ENCODE measurements at places on chromosomes 1 and 21.

GRCh38 chr21:36792505-36792967 lies 93.6 kb downstream of the SIM2 start:
- no peak for DNase-seq

DNA sequence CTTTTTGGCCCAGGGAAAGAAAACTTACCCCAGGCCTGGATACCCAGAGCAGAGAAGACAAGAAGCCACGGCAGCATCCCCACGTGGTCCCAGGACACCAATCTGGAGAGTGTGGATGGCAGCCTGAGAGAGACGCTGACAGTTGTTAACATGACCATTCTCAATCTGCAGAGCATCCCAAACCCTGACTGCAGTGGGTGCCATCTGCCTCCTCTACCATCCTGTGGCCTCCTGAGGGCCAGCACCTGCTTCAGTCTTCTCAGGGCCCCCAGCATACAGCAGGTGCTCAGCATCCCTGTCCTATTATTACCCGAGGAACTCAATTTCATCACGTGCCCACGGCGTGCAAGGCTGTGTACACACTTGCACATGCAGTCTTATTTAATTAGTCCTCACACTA lies 785 bp downstream of the PGLYRP4 start:
- DNase-seq = no peak

DNA sequence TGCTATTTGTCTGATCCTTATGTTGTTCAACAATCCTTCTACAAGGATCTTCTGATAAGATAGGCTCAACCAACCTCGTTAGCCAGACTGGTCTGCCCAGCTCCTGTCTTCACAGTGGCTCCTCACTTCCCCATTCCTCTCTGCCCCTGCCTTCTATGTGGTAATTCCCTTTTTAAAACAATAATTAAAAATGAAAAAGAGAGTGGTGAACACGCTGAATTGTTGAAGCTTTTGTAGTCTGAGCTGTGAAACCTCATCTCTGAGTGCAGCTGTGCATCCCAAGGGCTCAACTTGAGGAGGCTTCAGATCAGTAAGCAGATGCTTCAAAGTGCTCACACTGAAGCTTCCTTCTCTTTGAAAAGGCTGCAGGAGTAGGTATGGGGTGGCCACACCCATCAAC lies 70.7 kb upstream of the JUN start:
- DNase-seq = no peak

- no peak for DNase-seq
Measured at GRCh38 chr21:42112857-42113256, 41.7 kb downstream of the UMODL1 start.

- no peak for DNase-seq
Measured at GRCh38 chr1:218347723-218348627, 2.8 kb downstream of the TGFB2 start.

- peak; percentile 58 for DNase-seq
Measured at GRCh38 chr1:182615468-182616129, 11.4 kb upstream of the RGS16 start.

DNA sequence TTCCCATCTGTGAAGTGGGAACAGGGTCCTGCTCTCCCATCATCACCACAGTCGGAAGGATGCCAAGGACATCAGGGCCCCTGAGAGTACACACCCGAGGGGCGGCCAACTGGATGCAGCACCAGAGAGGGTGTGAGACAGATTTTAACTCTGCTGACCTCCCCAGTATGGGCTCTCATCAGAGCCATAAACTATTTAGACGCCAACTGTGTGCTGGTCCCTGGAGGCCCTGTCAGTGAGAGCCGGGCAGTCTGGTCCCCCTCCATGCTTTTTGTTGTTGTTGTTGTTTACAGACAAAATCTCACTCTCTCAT lies 1.7 kb downstream of the FGR start:
- DNase-seq = no peak

GRCh38 chr21:31873696-31874599 lies 1.1 kb downstream of the HUNK start:
- DNase-seq = peak; percentile 57

DNA sequence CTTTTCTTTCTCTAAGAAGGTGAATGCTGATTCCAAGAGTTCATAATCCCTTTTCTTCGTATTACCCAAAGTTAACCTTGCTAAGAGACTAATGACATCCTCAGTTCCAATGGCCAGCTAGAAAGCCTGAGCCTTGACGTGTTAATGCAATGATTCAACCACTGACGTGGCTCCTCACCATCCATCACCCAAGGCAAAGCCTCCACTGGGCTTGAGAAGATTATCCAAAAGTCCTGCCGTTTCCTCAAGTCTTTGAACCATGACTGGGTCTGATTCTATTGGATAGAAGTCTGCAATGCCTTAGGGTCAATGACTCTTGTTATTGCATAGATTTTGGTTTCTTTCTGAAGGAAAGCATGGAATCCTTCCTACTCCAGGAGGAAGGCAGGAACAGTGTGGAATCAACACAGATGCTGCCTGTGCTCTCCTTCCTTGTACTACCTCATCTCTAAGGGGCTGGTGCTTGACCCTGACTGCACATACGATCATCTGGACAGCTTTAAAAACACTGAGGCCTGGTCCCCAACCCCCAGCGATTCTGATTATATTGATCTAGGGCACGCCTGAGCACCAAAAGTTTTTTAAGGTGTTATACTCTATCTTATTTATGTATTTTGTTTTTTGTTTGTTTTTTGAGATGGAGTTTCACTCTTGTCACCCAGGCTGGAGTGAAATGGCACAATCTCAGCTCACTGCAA lies 69.3 kb upstream of the ANGPTL1 start:
- DNase-seq = no peak

GRCh38 chr1:227558732-227559262 lies 4.6 kb upstream of the ZNF678 start:
- no peak for DNase-seq

- no peak for DNase-seq
Measured at GRCh38 chr1:61133335-61134019, 51.1 kb downstream of the NFIA start.

GRCh38 chr1:30329263-30329753 lies 394.1 kb downstream of the MATN1 start:
- DNase-seq = no peak

DNA sequence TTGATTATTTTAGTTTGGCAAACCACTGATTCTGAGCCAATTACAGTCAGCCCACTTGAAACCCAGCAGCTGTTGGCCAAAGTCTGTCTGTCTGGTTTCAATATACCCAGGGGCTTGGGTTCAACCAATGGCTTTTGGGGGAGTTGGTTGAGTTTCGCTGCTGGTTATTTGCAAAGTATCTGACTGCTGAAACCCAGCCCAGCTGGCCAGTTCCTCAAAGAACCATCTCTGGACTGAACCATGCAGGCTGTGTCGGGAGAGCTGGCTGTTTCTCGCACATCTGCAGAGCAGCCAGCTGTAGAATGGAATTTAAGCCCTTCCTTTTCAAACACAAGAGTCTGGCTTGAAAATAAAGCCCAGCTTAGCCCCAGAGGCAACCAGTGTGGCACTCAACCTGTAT lies 66.0 kb upstream of the PAX7 start:
- DNase-seq = no peak

- DNase-seq = peak; percentile 59
Measured at GRCh38 chr1:119885903-119886783, 10.2 kb downstream of the ADAM30 start.

- DNase-seq = no peak
Measured at GRCh38 chr1:100626397-100626796, 88.5 kb downstream of the GPR88 start.

DNA sequence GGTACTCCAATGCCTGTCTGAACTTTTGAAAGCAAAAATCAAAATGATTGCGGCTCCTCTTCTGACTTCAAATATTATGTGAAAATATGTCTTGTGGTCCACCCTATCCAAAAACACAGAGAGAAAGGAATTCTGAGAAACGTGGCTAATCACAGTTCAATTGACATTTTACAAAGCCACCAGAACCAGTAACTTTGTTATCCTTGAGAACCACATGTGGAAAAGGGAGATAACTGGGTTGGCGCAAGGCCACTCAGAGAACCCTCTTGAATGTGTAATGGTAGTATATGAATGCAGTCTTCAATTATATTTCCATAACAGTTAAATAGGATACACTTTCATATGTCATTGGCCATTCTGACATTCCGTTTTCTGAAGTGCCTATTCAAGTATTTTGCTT lies 1030.0 kb upstream of the TMPRSS15 start:
- no peak for DNase-seq

- DNase-seq = no peak
Measured at GRCh38 chr1:62325681-62326080, 6.4 kb upstream of the KANK4 start.

DNA sequence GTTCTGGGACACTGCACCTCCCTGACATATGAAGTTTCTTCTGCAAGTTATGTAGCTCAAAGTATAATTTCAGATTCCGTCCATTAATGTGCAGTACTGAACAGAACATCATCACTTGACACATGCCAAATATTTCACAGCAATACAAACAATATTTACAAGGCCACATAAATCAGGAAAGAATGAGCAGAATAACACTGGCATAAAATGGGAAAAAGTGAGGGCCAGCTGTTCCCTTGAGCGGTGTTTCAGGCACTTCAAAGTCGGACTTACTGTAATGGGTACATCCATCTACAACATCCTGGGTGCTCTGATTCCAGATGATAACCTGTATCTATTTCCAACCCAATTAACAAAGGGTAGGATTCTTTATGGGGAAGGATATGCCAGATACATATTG lies 217.4 kb downstream of the APP start:
- DNase-seq = no peak

DNA sequence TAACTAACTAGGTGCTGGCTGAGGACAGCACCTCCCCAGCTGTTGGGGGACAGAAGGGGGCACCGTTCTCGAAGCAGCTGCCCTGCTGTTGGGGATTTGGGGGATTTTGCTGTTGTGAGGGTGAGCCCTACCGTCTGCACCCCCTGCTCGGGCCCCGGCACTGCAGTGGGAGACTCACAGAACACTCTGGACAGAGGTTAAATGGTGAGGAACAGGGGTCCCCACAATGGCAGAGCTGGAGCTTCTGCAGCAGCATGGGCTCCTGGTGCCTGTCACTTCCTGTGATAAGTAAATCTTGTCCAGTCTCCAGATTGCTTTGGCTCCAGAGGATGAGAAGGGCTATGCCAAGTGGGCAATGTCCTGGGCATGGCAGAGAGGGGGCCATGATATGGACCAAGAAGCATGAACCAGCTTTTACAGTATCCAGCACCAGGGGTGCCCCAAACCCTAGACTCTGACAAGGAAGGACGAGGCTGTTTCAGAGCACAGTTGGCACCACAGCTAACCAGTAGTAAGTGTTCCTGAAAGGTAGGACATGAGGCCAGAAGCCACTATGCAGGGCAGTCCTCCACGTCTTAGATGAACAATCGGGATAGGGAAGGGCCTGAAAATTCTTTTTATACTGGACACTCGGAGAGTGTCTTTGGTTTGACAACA lies 365.1 kb upstream of the VAMP3 start:
- DNase-seq = no peak

DNA sequence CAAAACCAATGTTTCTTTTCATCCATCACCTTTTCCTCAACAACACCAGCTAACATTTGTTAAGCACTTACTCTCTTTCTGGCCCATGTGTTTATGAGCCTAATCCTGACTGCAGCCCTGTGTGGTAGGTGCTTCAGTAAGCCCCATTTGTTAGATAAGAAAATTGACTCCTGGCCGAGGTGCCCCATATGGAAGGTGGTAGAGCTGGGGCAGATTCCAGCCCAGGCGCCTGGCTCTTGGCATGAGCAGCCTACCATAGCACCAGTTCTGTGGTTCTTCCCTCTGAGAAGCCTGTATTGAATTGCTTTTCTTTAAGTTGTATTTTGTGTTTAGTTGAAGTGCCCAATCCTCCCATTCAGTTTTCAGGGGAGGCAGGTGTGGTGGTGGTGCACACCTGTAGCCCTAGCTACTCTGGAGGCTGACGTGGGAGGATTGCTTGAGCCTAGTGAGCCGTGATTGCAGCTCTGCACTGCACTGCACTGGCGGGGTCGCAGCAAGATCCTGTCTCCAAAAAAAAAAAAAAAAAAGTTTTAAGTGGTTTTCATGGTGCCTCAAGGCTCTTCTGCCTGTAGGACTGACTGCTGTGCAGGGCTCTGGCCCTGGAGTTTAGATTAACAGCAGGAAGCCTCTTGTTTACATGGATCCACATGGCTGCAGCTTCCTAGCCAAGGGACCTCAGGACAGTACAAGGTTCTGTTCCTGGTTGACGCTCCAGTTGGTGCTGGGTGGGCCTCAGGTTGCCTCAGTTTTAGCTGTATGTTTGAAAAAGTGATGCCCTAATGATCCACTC lies 125.9 kb downstream of the MRPS6 start:
- DNase-seq = no peak

- DNase-seq = no peak
Measured at GRCh38 chr1:71777094-71777493, 505.2 kb downstream of the NEGR1 start.

DNA sequence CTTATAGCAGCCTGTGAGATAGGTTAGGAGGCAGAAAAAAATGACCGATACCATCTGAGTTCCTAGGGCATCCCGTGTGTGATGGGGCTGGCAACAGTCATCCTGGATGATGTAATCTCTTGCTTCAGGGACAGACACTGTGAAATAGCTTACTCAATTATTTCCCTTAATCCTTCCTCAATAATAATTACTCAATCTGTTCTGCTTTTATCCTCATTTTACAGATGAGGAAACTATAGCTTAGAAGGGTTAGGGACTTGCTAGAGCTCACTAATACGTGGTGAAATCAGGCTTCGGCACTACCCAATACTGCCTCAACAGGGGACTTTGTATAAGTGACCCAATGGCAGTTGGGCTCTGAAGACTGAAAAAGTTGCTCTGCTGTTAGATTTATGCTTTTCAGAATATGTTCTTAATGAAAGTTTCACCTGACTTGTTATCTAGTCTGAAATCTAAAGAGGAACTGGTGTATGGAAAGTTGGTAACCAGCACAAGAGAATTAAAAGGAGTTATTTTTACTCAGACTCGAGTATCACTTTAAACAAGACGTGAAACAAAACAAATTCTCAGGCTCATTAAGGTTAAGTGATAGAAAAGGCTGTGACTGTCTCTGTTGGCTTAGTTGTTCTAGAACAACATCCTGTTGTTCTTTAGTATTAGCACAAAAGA lies 14.4 kb downstream of the CD55 start:
- peak; percentile 48 for DNase-seq

GRCh38 chr1:18166341-18166740 lies 58.7 kb downstream of the IGSF21 start:
- no peak for DNase-seq

DNA sequence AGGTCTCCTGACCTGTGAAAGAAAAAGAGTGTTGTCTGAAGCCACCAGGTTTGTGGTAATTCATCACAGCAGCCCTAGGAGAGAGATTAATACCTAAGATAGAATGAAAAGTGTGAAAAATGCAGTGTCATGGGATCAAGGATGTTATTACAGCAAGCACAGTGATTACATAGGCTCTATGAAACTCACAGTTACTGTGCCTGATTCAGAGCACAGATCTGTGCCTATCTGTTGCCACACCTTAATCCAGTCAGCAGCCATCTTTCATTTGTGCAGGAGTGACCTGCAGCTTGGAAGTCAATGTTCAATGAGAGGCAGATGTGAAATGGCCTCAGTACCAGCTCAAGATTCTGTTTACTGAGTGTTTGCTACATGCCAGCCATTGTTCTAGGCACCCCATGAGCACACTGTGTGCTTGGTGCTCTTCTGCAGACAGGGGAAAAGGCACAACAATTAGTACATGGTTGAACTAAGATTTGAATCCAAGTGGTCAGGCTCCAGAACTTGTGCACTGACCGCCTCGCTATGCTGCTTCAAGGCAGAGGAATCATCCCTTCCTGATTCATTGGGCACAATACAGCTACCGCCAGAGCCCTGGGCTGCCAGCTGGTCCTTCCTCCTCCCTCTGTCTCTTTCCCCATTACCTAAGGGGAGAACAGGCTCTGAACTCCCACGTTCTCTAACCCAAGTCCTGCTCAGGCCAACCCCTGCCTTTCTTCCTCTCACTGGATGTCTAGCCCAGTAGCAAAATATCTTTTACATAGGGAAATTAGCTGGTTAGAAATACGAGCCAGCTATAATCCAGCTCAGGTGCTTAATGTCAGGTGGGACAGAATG lies 56.3 kb upstream of the NEK2 start:
- DNase-seq = no peak

Data from lower lobe of right lung (tissue), 2 donors.